ENCODE measurements at places on chromosomes 4 and X.

GRCh38 chrX:136452614-136453013 is 35.1 kb upstream of the BRS3 start:
- DNase-seq, result no peak

DNA sequence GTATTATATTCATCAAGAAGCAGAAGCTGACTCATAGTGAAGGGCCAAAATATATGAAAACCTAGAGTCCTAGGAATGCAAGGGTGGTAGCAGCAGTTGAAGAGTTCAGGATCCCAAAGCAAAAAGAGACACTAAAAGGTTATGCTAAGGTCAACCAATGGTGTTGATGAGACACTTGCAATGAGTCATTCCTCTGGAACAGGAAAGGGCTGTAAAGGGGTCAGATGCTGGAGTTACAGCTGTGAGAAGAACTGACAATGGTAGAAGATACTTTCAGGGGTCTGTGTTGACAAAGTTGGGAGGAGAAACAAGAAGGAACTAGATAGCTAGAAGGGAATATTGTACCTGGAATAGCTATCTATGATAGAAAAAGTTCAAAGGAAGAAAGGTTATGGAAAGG is 47.5 kb downstream of the ZGRF1 start:
- no peak for DNase-seq

- DNase-seq, result peak; percentile 57
These were observed 238.8 kb downstream of the GRIA3 start for GRCh38 chrX:123422875-123423274.

DNA sequence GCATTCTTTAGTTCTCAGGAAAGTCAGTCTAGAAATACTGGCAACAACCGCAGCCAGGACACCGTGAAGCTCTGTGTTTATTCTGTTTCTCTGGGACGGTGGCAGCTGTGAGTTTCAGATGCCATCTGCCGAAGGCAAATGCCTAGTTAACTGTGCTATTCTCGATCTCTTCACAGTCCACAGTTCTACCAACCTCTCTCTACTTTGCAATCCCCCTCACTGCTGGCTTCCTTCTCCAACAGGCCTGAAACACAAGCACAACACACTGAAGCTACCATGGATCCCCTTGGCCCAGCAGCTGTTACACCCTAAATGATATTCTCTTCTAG is 118.8 kb downstream of the ZNF827 start:
- no peak for DNase-seq

- DNase-seq, result no peak
These were observed 102.7 kb upstream of the FAM9C start for GRCh38 chrX:13147147-13147546.

GRCh38 chr4:159280442-159281172 is 177.7 kb downstream of the RAPGEF2 start:
- DNase-seq, result no peak

GRCh38 chr4:151993521-151993920 is 232.7 kb upstream of the GATB start:
- DNase-seq, result no peak

DNA sequence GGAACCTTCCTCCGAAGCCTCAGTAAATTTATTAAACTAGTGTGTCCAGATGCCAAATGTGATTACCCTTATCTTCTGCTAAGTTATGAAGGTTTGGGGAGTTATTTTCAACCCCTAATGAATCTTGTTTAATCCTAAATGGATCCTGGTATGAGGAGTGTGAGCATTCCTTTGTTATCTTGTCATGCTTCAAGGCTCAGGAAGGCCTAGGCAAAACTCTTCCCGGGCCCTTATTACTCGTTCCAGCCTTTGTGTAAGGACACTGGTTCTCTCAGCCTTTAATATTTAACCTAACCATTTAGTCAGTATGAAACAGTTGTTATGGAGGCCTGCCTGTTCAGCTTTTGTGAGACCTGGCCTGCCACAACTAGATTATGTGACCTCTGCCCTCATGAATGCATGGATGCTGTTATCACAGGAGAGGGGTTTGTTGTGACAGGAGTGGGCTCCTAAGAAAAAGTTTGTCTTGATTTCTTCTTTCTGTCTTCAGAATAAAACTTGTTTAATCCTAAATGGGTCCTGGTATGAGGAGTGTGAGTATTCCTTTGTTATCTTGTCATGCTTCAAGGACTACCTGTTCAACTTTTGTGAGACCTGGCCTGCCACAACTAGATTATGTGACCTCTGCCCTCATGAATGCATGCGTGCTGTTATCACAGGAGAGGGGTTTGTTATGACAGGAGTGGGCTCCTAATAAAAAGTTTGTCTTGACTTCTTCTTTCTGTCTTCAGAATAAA is 181.7 kb downstream of the SLC39A8 start:
- no peak for DNase-seq

DNA sequence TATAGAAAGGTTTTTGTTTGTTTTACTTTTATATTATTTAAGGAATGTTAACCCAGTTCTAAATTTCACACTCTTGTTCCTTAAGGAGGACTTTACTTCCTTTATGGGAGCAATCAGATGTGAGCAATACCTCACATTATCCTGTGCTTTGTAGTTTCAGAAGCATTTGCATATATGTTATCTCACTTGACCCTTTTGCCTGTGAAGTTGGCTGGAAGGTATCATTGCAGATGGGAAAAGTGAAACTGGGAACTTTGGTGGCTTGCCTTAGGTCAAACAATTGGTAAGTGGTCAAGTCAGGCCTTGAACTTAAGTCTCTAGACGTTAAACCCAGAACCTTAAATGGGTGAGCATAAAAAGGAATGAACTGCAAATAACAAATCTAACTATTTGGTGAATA is 90.6 kb downstream of the AREG start:
- DNase-seq, result no peak

- DNase-seq, result no peak
These were observed 40.2 kb upstream of the PPP2R3B start for GRCh38 chrX:426881-427280.

GRCh38 chrX:119042996-119043395 is 29.8 kb upstream of the CT47C1 start:
- no peak for DNase-seq

GRCh38 chr4:14177987-14178386 is 550.5 kb upstream of the BOD1L1 start:
- no peak for DNase-seq

- no peak for DNase-seq
These were observed 674.9 kb downstream of the SMARCA1 start for GRCh38 chrX:128848374-128848773.

GRCh38 chrX:116417214-116417613 is 19.2 kb upstream of the SLC6A14 start:
- DNase-seq, result peak; percentile 23

DNA sequence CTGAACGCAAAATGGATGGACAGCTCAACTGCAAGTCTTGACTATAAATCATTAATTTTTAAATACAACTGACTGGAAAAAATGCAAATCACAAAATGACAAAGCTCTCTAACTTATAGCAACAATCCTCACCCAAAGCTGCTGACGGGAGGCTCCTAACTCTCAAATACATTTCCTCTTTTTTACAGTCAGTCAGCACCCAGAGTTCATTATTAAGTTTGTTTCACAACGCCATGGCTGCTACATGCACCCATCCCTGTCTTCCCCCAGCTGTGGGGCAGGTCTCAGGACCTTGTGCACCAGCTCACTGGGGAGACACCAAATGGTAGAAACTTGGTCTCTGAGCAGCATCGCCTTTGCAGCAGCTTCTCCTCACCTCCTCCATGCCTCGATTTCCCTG is 97.6 kb downstream of the SLC34A2 start:
- no peak for DNase-seq

DNA sequence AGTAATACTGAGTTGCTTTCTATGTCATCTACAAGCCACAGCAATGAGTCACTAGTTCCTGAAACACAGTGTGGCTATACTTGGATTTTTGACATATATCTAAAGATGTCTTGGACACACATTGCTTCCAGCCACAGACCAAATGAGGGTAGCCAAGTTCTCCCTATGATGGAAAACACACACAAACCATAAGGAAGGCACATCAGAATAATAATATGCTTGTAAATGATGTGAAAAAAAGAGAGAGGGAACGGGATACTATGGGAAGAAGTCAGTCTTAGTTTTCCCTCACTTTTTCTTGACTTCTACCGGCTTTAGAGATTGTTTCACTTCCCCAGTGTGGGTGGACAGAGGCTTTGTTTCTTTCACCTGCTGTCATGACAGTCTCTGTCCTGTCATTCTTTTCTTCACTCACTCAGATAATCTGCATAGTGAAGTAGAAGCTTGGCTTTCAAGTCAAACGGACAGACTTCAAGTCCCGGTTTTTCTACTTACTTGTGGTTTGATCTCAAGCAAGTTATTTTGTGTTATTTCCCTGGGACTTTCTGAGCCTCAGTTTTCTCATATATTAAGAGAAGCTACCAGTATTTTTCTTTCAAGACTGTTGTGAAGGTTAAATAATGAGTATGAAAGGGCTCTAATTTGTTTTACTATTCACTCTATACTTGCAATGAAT is 34.7 kb downstream of the P2RY10 start:
- no peak for DNase-seq

GRCh38 chrX:32780109-32780508 is 431.2 kb downstream of the DMD start:
- no peak for DNase-seq

DNA sequence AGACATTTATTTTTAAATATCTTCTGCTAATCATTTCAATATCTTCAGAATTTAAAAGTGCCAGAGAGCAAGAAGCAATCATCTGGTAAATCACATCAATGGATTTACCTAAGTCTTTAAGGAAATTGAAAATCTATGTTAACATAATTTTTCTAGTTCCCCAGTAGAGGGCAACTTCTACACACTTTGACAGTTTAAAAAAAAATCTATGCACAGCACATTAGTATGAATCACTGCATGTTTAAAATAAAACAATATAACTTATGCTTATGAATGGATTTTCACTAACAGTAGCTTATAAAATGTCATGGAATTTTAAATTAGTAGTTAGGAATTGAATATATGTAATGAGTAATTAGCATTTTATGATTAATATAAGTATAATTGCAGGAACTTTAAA is 126.5 kb downstream of the REELD1 start:
- DNase-seq, result peak; percentile 37

GRCh38 chrX:85326234-85327059 is 53.0 kb downstream of the POF1B start:
- DNase-seq, result no peak

GRCh38 chrX:120140293-120140981 is 18.0 kb upstream of the RHOXF2 start:
- peak; percentile 3 for DNase-seq

All from NCI-H69 (cell line).